ENCODE measurements at places on chromosomes 13 and 19. TPM values are rescaled to one million over a fixed set of nuclear protein-coding genes. Genes with fewer than 3 reads are reported as not detected.

DNA sequence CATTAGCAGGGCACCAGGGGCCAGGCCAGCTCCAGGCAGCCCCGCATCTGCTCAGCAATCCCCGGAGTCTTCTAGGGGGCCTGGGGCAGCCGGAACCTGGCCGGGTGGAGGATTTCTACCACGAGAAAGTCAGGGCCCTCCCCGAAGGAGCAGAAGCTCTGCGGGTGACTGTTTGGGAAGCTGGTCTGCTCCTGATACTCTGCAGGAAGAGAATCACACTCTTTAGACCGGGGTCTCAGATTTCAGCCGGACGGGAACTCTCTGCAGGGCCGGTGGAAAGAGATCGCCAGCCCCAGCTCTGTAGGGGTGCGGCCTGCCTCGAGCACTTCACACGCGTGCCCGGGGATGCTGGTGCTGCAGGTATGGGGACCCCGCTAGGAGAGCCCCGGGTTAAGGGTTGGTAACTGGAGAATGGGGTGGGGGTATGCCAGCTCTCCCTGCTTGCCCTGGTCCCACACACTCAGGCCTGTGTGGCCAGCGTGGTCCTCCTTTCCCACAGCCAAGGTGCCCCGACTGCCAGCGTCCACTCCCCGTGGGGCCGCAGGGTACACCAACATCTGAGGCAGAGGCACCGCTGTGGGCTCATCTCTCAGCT, 20.1 kb downstream of the RASA3 start:
- DNase-seq, result no peak

DNA sequence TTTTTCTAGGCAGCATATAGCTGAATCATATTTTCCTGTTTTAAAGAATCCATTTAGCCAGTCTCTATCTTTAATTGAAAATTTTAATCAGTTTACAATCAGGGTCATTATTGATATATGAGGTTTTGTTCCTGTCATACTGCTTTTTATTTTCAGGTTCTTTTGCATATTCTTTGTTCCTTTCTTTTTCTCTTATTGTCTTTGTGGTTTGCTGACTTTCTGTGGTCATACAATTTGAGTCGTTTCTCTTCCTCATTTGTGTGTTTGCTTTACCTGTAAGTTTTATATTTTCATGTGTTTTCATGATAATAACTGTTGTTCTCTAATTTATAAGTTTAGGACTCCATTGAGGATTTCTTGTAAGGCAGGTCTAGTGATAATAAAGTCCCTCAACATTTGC, 812.6 kb downstream of the DACH1 start:
- no peak for DNase-seq

GRCh38 chr13:21883713-21884112, 212.8 kb downstream of the FGF9 start:
- no peak for DNase-seq

DNA sequence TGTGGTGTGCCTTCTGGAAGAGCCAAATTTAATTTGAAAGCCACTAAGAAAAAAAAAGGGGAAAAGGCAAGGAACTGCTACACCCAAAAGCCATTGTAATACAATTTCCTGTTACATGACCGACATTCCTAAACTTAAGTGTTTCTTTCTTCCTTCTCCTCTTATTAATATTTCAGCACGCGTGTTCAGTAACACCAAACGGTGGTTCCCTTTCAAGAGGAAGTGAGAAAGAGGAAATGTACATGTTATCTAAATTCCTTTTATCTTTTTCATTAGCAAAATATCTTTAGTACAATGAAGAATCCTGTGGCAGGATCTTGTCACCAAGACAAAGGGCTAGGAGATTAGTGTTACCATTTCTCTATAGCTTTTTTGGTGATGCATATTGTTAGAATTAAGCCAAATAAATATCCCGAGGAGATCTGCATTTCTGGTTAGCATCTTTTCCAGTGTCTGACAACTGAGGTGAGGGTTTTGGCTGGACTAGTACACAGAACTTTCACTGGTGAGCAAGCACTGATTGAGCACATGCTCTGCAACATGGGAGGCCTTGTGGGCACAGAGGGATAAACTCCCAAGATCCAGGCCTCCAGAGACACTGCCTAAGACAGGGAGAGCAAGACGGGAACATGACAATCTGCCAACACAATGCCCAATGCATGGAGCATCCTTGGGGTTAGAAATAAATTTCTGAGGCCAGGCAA, 22.1 kb downstream of the LATS2 start:
- no peak for DNase-seq

DNA sequence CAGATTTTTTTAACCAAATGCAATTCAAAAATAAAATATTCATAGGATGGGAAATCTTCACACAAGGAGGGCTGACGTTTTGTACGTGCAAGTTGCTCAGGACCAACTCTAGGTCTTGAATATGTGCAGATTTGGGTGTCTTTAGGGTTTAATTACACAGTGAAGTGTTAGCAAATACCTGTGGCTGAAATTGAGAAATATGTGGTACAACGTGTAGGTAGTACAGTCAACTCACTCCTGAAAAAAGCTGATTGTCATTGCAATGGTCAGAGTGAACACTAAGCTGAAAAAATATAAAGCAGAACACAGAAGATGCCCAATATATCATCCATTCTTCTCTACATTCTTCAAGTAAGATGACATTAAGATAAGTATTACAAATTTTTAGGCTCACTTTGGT, 314.3 kb downstream of the SLITRK1 start:
- DNase-seq, result no peak

DNA sequence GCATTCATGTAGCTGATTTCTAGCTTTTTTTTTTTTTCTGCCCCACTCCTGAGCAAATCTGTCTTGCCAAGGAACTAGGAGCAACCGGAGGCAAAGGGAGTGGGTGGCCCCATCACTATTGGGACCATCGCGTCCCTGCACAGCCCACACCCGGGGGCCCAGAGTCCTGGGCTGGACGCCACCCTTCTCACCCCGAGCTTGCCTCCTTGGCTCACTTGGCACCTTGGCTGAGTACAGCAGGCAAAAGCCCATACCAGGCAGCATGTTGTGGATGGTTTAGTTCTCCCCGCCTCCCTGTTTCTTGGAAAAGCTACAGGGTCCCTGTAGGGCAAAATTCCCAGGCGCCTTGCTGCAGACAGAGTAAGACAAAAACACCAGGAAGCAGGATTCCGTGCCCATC, 13.7 kb downstream of the SMIM24 start:
- DNase-seq, result no peak

DNA sequence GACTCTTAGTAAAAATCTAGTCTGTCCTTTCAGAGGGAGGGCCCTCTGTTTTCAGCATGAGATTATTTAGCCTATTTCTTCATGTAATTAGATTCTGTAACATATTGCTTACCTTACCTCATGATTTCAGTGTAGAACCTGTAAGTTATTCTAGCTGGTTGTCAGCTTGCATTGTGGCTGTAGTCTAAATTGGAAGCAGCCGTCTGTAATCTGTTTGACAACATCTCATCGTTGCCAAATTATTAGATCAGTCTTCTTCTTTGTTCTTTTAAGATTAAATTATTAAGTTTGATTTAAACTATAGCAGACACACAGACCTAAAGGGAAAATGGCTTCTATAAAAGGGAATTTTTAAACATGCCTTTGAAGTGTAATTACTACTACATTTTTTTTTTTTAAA, 34.8 kb downstream of the SLAIN1 start:
- no peak for DNase-seq

GRCh38 chr13:78596399-78596735, 7.0 kb downstream of the POU4F1 start:
- no peak for DNase-seq

GRCh38 chr13:108787700-108788414, 158.4 kb downstream of the MYO16 start:
- DNase-seq, result no peak

- DNase-seq, result no peak
These were observed 1186.3 kb downstream of the UQCRFS1 start for GRCh38 chr19:28026636-28027035.

GRCh38 chr19:30253581-30253996, 118.6 kb upstream of the ZNF536 start:
- DNase-seq, result no peak

- DNase-seq, result no peak
These were observed 22.3 kb upstream of the XPO4 start for GRCh38 chr13:20924758-20925394.

- DNase-seq, result no peak
These were observed 65.3 kb upstream of the MCF2L start for GRCh38 chr13:112903606-112904195.

DNA sequence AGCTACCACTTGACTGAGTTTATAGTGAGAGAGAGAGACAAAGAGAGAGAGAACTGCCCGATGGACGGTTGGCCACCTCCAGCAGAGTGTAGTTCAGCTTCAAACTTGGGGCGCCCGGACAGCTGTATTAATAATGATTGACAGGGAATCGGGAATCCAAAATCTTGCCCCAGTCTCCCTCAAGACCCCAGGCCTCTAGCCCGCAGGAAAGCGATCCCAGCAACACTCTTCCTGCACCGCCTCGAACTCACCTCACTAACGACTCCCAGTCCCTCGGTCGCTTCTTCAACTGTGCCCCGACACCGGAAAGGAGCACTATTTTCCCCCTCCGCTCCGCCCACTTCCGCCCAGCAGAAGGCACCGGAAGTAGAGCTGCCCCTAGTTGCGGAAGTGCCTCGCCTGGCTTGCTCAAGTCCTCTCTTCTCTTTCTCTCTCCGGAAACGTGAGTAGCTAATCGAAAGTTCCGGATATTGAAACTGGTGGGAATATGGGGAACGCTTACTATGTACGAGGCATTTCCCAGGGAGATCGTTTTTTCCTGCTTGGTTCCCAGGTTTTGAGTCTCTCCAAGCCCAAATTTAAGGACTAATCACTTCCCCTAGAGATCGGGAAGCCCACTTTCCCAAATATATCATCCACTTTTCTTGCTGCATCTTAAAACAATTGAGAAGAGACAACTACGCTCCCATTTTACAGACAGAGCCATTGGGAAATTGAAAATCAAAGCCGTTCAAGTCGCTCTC, at the start of gene NOSIP:
TSS of gene NOSIP (minus strand) at position 293 of the 743 bp plus-strand sequence. CDS start 19,865 bp downstream, outside the sequence.
- peak; percentile 66 for DNase-seq

GRCh38 chr13:45718063-45718462, 15.9 kb downstream of the CBY2 start:
- DNase-seq, result no peak

The GAPDHS gene
- total RNA-seq, result not detected

The TMEM38A gene
- 8.4 TPM for total RNA-seq

The COL4A2 gene
- total RNA-seq, result 3.0 TPM

The F2RL3 gene
- total RNA-seq, result not detected

The SPRY2 gene
- 18.2 TPM for total RNA-seq
